Hematopoietic multipotent progenitor cell treated with erythropoietin and hydrocortisone succinate and interleukin-3 and kit ligand, for 4 days (in vitro differentiated cells): ENCODE measurements at places on chromosomes 12 and 14.

DNA sequence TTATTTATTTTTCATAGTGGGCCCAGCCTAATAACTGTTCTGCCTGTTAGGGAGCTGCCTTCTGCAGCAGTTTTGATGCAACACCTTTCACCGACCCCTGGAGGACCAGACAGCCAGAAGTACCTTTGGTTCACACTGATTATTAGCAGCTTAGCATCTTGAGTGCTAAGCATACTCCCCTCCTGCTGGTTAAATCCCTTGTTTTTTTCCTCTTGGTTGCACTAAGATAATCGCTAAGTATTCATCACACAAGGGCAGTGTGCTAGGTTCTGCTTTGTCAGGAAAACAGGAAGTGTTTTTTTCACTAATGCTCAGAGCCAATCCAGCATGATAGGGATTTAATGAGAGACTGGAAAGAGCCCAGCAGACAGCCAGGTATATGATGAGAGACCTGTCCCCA lies 437.0 kb downstream of the FUT8 start:
- DNase-seq, result peak; percentile 37

DNA sequence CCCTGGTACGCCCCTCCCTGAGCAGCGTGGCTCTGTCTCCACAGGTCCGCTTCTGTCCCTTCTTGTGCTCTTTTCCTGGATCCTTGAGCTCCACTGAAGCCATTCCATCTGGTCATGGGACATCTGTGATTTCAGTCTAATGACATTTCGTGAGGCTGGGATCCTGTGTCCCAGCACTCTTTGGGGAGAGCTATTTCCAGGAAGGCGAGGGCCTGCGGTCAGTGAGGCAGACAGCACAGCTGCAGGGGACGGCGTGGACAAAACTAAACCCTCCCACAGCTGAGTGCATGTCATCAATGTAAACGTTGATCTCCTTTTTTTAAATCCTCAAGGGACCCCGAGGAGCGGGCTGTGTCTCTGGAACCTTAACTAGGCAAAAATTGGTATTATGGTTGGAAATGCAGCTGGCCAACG lies 127.7 kb downstream of the DACT1 start:
- no peak for DNase-seq

- DNase-seq, result peak; percentile 43
Observed at GRCh38 chr12:62256408-62257096, 3.7 kb upstream of the USP15 start.

DNA sequence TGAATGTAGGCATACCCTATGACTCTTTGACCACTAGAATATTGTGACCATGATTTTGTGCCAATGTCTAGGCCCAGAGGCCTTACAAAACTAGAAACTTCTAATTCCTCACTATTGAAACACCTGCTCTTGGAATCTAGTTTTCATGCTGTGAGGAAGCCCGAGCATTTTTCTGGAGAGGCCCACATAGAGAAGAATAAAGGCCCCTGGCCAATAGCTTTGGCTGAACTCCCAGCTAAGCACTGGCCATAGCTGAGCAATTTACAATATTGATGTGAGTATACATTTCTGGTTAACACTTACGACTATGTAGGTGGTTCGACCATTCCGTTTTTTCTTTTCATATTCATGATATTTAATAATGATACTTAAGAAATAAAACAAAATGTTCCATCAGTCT lies 190.3 kb downstream of the KCNH5 start:
- DNase-seq, result no peak

DNA sequence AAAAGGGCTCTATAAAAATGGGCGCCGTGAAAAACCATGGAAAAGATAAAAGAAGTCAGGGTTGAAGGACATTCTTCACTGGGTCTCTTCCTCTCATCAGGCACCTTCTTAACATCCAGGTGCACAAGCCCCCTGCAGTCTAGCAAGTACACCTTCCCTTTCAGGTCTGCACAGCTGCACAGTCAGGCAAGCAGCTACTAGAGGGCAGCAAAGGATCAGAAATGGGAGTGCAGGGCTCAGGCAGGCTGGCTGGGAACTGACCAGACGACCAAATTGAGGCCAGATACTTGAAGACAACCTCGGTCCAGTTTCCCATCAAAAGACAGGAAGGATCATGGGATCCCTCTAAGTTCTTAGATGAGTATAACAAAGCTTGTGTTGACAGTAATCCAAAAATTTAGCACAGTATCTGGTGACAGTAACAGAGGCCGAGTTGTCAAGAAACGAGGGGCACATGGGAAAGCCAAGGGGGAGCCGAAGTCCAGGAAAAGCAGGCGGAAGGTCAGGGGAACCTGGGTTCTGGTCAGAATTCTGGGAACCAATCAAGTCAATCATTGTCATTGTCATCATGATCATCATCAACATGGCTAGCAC lies 10.1 kb upstream of the GRIP1 start:
- peak; percentile 64 for DNase-seq

GRCh38 chr12:12376646-12377448 lies 20.0 kb downstream of the BORCS5 start:
- peak; percentile 91 for DNase-seq

DNA sequence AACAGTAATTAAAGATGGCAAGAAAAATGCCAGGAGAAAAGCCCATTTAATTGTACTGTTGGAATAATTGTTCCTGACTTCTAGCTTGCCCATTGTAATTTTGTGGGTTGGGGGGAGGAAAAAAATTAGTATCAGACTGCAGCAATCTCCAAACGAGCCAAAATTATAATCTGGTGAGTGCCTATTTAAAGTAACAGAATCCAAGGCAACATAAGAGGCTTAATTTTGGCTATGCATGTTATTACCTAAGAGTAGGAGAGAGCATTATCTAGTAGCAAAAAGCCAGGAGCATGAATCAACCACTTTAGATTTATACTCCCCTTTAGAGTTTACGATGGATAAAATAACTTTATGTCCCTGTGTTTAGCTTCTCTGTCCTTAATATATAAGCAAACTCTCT lies 14.6 kb upstream of the DENND5B start:
- no peak for DNase-seq

DNA sequence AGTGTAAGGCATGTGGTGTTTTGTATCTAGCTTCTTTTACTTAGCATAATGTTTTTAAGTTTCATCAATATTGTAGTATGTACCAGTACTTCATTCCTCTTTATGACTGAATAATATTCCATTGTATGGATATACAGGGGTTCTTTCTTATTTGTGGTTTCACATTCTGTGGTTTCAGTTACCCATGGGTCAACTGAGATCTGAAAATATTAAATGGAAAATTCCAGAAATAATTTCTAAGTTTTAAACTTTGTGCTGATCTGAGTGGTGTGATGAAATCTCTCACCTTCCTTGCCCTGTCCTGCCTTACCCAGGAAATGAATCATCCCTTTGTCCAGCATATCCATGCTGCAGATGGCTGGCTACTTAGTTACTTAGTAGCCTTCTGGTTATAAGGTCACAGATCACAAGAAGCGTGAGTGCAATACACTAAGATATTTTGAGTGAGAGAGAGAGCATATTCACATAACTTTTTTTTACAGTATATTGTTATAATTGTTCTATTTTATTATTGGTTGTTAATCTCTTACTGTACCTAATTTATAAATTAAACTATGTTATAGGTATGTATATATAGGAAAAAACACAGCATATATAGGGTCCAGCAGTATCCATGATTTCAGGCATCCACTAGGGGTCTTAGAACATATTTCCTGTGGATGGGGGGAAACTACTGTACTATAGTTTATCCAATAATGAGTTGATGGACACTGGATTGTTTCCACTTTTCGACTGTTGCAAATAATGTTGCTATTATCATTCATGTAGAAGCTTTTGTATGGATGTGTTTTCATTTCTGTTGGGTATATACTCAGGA lies 59.6 kb upstream of the LRTM2 start:
- DNase-seq, result no peak

DNA sequence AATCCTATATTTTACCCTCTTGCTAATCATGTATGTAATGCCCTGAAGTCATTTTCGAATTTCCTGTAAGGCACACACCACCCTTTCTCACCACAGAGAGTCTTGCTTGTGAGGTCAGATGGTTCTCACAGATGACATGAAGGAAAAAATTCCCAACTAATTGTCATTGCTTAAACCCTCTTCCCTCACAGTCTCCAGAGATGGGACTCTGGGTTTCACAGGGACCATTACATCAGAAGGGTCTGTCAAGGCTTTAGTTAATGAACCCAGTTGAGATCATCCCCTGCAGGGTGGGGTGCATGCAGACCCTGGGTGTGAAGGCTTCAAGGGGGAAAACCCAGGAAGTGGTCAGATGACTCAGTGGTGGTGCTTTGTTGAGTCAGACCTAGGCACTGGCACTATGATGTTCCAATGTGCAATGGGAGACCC lies 229.6 kb downstream of the BCAT1 start:
- DNase-seq, result peak; percentile 27

GRCh38 chr12:64625243-64626077 lies 15.2 kb downstream of the RASSF3 start:
- DNase-seq, result peak; percentile 93

- DNase-seq, result peak; percentile 57
Observed at GRCh38 chr14:67240168-67240932, 885 bp upstream of the PALS1 start.

GRCh38 chr12:66398931-66399910 lies 96.9 kb downstream of the HELB start:
- DNase-seq, result peak; percentile 48

DNA sequence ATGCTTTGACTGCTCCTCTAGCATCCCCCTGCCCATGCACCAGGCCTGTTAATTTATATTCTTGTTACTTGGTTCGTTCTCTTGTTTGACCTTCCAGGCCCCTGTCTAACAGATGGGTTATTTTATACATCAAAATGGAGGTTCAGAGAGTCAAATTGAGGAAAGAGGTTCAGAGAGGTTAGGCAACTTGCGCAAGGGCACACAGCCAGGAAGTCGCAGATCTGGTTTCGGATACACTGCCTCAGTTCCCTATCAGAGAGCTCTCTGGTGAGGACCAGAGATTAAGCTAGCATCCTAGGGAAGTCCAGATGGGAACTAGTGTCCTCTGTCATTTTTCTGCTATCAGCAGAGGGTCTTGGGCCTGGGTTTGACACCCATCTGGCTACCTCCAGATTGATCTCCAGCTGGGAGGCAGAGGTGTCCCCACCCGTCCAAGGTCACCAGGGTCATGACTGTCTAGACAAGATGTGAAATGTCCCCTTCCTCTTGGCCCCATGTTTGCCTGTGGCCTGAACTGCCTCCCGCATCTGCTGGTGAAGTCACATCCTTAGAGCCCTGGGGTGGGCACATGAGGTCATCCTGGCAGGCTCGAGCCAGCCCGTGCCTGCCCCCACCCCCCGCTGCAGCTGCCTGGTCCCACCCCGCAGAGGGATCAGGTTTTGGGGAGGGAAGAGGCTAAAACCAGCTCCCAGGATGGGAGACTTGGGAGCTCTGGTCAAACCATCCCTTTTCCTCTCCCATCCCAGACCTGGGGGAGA lies 84.3 kb upstream of the NCOR2 start:
- no peak for DNase-seq

DNA sequence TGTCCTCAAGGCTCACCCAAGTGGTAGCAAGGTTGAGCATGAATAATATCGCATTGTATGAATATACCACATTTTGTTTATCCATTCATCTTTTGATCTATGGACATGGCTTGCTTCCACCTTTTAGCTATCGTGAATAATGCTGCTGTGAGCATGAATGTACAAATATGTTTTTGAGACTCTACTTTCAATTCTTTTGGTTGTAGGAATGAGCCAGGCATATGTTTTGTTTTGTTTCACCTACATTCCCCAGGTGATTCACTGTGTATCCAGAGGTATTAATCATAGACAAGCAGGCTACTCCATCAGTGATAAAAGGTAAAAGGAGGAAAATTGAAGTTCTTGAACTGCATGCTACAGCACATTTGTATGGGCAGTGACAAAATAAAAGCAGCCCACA lies 35.8 kb downstream of the CDKL1 start:
- no peak for DNase-seq

GRCh38 chr12:2429032-2429431 lies 365.7 kb upstream of the FKBP4 start:
- DNase-seq, result no peak

DNA sequence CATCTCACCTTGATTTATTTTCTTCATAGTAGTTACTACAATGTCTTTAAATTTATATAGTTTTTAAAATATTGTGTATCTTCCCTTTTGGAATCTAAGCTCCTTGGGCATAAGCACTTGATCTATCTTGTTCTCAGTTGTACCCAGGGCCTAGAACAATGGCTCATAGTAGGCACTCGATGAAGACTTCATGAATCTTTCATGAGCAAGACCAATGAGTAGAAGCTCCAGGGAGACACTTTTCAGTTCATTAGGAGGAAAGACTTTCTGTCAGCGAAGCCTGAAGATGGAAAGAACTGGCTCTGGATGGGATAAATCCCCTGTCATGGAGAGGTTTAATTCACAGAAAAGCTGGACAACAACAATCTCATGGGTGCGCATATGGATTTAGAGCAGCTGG lies 140.2 kb upstream of the CRY1 start:
- no peak for DNase-seq

DNA sequence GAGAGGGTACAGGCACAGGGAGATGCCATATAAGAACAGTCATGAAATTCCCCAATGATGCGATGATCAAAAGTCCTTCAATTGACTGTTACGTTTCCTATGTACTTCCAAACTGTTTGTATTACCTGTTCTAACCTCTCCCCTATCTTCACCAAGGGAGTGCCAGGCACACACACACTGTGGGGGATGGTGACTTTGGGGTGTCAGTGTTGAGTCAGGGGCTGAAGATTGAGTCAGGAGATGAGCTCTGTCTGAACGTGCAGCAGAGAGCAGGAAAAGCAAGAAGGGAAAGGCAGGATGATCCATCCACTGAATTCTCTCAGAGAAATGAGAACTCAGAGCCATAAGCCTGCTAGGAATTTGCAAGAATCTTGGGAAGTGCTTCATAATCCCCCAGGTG lies 153.4 kb downstream of the EFCAB11 start:
- DNase-seq, result no peak

DNA sequence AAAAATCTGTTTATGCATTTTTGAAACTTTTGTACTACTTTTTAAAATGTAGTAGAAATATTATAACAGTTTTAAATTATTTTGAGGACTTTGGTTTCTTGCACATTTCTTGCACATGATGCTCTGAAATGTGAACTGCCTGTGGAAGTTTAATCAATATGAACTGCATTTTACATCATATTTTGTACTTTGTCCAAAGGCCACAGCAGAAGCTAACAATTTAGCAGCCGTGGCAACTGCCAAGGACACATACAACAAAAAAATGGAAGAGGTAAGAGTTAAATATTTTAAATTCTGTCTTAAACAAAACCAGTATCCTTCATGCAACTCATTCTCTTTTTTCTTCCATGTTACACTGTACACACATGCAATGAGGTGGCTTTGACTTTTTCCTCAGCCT lies 45.1 kb downstream of the SAV1 start:
- DNase-seq, result no peak

DNA sequence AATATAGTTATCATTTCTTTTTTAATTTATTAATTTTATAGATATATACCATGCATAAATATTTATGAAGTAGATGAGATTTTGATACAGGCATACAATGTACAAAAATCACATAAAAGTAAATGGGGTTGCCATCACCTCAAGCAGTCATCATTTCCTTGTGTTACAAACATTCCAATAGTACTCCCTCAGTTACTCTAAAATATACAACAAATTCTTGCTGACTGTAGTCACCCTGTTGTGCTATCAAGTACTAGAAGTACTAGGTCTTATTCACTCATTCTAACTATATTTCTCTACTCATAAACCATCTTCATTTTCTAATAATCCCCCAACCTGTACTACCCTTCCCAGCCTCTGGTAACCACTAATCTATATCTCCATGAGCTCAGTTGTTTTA lies 432.6 kb upstream of the SYT1 start:
- no peak for DNase-seq
